Activated naive CD4-positive, alpha-beta T cell treated with anti-CD3 and anti-CD28 coated beads, Interleukin-2, amount 50 U/mL, for 72 hours (primary cell): ENCODE measurements at places on chromosomes 11 and 22. TPM values are rescaled to one million over a fixed set of nuclear protein-coding genes. Genes with fewer than 3 reads are reported as not detected.

The USP2 gene
- total RNA-seq = 0.66 TPM

The OR5A1 gene
- total RNA-seq = not detected

The CACNA1I gene
- total RNA-seq = 0.27 TPM

The PEX26 gene
- total RNA-seq = 63.7 TPM

The OR5L1 gene
- total RNA-seq = not detected

The CSNK1E gene
- 99.6 TPM for total RNA-seq

The KBTBD3 gene
- total RNA-seq = 13.0 TPM

The MUC6 gene
- not detected for total RNA-seq

- no peak for DNase-seq
Measured at GRCh38 chr11:1774886-1775285, 11.2 kb upstream of the CTSD start.

GRCh38 chr11:69272055-69272454, 21.9 kb upstream of the MYEOV start:
- DNase-seq = no peak

DNA sequence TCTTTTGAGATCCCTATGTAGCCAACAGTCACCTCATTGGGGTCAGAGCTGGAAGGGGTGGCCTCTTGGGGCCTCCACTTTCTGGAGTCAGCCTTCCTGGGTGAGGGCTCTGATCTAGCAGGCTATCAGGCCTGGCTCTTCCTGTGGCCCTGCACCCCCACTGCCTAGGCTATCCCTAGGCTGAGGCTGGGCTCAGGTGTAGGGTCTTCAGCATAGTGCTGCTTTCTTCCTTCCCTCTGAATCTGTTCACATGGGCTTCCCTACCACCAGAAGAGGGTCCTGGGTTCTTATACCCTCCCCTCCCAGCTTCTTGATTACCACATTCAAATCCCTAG, 456 bp upstream of the SPI1 start:
- no peak for DNase-seq

GRCh38 chr11:85627332-85627997, at the start of gene DLG2:
Gene DLG2 (minus strand): TSS chr11:85627344.
- peak; percentile 16 for DNase-seq

DNA sequence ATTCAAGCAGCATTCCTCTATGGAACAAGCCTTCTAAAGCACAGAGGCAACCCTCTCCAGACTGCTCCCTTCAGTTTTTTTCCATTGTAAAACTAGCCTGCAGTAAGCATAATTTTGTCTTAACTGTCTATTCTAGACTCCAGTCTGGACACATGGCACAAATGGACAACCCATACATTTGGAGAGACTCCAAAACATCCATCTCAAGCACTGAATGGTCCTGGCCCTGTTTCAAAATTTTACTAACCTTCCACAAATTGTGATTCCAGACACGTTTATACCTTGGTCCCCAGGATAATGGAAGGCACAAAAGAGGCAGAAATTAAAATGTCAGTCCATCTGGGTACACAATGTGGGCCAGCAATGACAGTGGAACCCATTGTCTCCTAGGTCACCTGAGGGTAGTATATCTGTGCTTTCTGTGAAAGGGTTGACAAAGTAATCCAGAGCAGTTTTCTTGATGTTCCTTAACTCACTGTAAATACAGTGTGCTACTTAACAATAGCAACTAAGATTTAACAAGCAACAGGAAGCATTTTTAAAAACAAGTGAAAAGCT, 16.2 kb upstream of the SESN3 start:
- DNase-seq = no peak

DNA sequence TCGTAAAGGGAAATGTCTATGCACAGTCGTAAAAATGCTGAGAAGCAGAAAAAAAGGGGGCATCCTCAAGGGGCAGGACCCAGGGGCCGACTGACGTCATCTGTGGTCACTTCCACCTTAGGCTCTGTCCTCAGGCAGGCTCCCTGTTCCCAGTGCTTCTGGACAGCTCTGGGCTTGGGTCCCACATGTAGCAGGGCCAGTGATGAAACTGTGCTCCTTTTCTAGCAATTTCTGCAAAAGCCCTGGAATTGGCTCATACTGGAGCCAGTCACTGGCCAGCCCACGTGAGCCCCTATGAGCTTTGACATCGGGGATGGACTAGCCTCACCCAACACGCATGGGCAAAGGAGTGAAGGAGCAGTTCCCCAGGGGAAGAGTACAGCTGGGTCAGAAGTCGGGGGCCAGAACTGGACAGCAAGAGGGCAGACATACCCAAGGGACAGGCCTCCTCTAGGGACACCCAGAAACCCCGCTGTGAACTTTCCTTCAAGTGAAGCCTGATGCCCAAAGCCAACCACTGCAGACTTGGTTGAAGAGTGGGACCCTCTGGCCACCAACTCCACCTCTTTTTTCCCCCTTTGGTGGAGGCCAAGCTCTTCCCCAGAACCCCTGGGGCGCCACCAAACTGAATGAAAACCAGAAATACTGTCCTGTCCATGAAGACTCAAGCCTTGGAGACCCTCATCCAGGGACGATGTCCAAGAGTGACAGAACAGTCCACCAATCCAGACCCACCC, 1349.0 kb downstream of the BRD1 start:
- no peak for DNase-seq

DNA sequence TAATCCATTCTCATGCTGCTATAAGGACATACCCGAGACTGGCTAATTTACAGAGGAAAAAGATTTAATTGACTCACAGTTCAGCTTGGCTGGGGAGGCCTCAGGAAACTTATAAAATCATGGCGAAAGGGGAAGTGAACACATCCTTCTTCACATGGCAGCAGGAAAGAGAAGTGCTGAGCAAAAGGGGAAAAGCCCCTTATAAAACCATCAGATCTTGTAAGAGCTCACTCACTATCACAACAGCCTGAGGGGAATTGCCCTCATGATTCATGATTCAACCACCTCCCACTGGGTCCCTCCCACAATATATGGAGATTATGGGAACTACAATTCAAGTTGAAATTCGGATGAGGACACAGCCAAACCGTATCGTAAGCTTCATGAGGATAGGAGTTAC, 3.8 kb upstream of the CYB5R2 start:
- DNase-seq = no peak

DNA sequence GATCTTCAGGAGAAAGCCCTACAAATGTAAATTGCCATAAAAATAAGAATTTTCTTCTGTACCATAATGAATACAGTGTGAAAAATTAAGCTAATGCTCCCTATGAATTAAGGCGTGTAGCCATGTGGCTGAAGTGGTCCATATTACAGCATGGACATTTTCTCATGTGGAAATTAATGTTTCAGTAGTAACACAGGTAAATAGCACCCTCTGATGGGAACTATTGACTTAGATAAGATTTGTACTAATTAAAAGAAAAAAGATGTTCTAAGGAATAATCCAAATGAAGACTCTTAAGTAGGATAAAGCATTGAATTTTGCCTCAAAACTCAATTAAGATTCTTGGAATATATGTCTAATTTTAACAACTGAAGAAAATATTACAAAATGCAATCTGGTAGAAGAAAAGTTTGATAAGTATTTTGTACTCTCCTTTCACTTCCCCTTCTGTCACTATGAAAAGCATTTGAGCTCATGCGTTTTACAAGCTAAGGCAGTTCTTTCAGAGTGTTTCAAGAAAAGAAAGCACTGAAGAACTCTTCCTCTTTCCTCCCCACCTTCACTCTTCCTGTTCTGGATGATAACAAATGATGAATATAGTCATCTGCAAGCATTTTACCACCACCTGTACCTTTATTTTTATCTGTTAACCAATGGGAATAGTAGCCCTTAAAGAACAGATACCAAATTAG, 9.9 kb upstream of the OR8D2 start:
- no peak for DNase-seq

DNA sequence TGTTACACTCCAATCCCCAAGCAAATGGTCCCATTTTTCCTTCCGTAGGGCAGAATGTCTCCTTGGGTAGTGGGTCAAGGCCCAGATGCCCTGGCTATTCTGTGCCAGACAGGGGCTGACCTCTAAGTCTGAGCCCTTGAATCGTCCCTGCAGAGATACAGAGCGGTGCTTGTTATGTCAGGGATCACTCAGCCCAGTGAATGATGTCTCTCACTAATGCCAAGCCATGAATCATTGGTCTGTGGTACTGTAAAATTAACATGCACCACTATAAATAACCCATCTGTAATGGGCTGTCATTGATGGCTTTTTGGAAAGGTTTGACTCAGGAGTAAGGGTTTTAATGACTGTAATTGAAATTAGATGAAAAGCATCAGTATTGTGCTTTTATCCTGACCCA, 35.3 kb upstream of the KIRREL3 start:
- DNase-seq = no peak

DNA sequence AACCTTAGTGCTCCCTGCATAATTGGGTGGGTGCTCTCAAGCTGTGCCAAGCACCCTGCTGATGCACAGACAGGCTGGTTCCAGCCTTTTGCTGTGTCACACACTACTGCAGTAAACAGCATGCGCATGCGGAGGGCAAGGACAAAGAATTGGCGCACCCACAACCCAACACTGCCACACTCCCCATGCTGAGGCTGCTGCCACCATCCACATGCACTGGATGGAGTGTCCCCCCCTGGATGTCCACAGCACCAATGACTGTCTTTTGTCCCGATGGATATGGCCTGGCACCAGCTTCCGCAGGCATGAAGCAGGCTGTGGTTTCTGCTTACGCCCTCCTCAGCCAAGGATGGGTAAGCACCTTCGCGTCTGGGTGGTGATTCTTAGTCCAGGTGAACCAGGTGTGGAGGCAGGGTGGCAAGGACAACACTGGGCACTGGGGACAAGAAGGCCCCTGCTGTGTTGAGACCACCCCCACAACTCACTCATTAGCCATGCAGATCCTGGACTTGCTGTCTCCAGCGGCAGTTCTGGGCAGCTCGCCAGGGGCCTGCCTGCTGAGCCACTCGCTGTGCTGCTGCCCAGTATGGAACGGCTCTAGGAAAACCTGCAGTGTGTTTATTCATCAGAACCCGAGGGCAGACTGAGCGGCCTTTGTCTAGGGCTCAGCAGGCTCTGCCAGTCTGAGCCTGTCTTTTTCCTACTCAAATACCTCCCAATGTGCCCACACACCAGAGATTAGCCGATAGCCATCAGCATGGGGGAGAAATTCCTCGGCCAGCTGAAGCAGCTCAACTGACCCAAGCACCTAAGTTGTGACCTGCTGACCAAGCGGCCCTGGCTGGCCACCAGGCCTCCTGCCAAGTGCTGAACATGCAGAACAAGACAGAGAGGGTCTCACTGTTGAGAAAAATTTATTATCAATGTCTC, 8.2 kb upstream of the NAP1L4 start:
- no peak for DNase-seq

DNA sequence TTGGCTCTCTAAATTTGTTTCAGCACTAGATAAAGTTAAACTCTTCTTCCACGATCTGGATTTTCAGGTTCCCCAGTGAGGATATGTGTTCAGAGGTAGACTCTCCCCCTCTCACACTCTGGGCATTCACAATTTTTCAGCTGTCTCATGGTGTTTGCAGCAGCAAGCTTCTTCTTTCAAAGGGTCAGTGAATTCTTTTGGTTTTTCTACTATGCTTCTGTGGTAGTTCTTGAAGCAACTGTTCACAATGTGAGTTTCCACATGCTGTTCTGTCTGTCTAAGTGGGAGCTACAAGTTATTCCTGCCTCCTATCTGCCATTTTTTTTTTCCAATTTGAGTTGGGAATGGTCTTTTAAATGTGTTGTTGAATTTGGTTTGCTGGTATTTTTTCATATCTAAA, 25.4 kb downstream of the CNTF start:
- no peak for DNase-seq
